ENCODE measurements at places on chromosomes 5 and 9. TPM values are rescaled to one million over a fixed set of nuclear protein-coding genes. Genes with fewer than 3 reads are reported as not detected.
A peak's percentile ranks its signal among the peaks of the same experiment; 100 is the strongest.

The GRM6 gene
- not detected for total RNA-seq

The ADRB2 gene
- total RNA-seq = 0.22 TPM

The ENHO gene
- 4.5 TPM for total RNA-seq

GRCh38 chr9:114028646-114029045 is 49.5 kb downstream of the AMBP start:
- peaks cover 37% of the 10 kb centered on the region for H3K36me3 ChIP-seq
- H3K4me3 ChIP-seq = no peak overlapping the region
- no peak for DNase-seq
- H3K27ac ChIP-seq = peak overlapping the region; percentile 24

- H3K4me1 ChIP-seq = no peaks in the 10 kb centered on the region
- H3K36me3 ChIP-seq = no peaks in the 10 kb centered on the region
- H3K27ac ChIP-seq = no peak overlapping the region
- no peak for DNase-seq
- no peaks in the 10 kb centered on the region for H3K27me3 ChIP-seq
Observed at GRCh38 chr5:160445132-160445531, 23.5 kb downstream of the PTTG1 start.

DNA sequence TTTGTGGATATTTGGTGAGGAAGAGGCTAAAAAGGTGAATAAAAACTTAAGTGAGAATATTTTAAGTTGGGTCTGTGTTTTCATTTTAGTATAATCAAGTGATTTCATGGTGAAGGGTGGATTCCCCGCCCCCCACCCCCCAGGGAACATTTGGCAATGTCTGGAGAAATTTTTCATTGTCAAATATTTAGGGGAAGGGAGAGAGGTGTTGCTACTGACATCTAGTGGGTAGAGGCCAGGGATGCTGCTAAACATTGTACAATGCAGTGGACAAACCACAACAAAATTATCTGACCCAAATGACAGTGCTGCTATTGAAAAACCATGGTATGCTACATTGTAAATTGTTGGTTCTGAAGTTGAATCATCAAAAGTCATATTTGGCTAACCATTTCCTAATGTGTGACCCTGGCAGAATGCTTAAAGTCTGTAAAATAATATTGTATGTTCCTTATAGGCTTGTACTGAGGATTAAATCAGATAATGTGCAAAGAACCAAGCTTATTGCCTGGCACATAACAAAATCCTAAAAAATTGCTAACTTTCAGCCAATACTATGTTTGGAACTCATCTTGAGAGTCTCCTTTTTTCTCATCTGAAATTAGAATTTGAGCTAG is 5.6 kb downstream of the C5orf24 start:
- no peak for DNase-seq
- H3K27me3 ChIP-seq = no peaks in the 10 kb centered on the region
- peaks cover 19% of the 10 kb centered on the region for H3K36me3 ChIP-seq
- H3K27ac ChIP-seq = peak overlapping the region; percentile 62

- peaks cover 1% of the 10 kb centered on the region for H3K36me3 ChIP-seq
- no peak overlapping the region for H3K27ac ChIP-seq
- H3K4me1 ChIP-seq = peaks cover 5% of the 10 kb centered on the region
- H3K27me3 ChIP-seq = no peaks in the 10 kb centered on the region
- no peak overlapping the region for H3K4me3 ChIP-seq
Observed at GRCh38 chr9:76531231-76531780, 72.3 kb downstream of the GCNT1 start.

DNA sequence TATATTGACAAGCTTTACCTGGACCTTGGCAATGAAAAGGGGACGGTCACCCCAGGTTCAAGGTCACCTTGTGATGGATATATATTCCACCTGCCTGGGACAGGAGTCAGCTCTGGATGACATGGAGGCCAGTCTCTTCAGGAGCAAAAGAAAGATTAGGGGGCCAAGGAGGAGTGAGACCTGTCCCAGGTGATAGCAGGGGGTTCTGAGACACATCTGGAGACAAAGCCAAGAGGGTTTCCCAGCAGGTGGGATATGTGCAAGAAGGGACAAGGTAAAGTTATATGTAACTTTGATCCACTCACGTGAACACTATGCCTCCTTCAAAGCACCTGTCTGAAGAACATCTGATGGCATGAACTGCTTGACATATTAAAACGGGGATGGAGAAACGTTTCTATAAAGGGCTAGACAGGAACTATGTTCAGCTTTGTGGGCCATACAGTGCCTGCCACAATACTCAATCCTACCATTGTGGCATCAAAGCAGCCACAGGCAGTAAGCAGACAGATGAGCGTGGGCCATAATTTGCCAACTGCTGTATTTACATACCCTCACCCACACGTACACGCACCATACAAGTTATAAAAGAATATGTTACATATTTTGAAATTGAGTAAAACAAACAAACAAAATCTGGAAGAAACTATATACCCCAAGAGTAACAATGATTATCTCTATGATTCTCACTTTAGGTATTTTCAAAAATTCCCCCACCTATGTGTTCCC is 62.9 kb upstream of the ZNF622 start:
- peaks cover 54% of the 10 kb centered on the region for H3K27me3 ChIP-seq
- H3K4me1 ChIP-seq = peaks cover 15% of the 10 kb centered on the region
- no peak overlapping the region for H3K27ac ChIP-seq

DNA sequence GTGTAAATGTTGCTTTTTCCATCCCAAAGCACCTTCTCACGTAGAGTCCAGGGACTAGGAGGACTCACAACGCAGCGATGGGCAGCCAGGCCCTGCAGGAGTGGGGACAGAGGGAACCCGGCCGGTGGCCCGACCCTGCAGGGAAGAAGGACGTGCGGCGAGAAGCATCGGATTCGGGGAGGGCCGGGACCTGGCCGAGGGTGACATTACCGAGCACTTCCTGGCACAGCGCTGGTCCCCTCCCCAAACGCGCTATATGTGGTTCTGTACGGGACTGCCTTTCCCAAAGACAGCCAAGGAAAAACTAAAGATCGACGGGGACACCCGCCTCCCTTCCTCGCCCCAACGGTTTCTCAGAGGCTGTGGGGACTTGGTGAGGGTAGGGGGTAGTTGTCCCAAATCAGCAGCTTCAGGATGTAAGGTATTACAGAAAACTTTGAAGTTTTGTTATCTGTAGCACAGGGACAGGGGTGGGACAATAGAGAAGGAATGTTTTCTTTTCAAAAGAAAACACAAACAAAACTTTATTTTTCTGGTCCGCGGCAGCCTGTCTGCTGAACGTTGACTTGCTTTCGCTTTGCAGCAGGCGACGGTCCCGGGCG is 887 bp upstream of the MAP3K1 start:
- peaks cover 20% of the 10 kb centered on the region for H3K4me1 ChIP-seq
- H3K4me3 ChIP-seq = peak overlapping the region; percentile 81
- no peak for DNase-seq
- H3K36me3 ChIP-seq = no peaks in the 10 kb centered on the region

GRCh38 chr9:136347472-136348256 is 15.9 kb downstream of the DNLZ start:
- no peak overlapping the region for H3K27ac ChIP-seq
- H3K4me3 ChIP-seq = no peak overlapping the region
- H3K36me3 ChIP-seq = no peaks in the 10 kb centered on the region
- H3K4me1 ChIP-seq = peaks cover 1% of the 10 kb centered on the region
- DNase-seq = no peak

DNA sequence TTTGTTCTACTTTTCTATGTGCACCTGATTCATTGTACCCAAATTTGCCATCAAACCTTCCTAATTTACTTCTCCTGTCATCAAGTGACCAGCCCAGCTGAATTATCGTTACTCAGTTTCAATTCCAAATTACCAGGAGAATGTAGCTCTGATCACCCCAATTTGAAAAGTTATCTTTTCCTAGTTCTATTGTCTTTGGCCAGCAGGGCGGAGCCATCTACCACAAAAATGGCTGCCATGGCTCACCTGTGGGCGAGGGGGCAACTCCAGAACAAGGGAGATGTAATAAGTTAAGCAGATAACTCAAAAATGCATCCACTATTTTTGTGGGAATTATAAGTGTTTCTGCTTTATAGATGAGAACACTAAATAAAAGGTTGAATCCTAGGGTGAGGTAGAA is 133.8 kb upstream of the MOCS2 start:
- no peak for DNase-seq
- no peak overlapping the region for H3K27ac ChIP-seq
- H3K4me1 ChIP-seq = no peaks in the 10 kb centered on the region
- H3K36me3 ChIP-seq = no peaks in the 10 kb centered on the region
- peaks cover 10% of the 10 kb centered on the region for H3K27me3 ChIP-seq

Data from progenitor cell of endocrine pancreas (in vitro differentiated cells).